ENCODE measurements at places on chromosomes 2 and 18.

GRCh38 chr18:75228967-75229366 is 18.4 kb downstream of the TSHZ1 start:
- DNase-seq = no peak

DNA sequence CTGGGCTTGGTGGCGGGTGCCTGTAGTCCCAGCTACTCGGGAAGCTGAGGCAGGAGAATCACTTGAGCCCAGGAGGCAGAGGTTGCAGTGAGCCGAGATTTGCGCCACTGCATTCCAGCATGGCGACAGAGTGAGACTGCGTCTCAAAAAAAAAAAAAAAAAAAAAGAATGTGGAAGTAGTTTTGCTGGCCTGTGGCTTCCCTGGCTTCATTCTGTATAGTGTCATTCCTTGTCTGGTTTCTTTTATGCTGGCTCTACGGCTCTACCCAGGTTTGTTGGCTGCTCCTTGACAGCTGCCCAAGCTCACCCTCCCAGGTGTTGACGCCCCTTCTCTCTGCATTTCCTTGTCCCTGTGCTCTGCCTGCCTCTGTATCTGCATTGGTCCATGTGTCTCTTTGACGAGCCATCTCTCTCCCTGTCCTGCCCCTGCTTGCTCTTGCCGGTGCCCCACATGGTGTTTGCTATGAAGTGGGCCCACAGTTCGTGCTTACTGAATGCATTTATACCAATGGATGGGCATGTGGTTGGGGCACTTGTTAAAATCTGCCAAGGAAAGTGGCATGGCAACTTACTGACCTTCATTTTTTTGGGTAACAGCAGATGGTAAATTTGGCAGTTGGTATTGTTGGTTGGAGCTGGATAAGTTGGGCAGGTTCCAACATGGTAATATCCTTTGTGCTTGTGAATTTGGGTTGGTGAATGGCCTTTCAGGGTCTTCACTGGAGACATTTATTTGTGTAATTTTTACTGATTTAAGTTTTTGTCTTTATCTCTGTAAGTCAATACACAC is 113.9 kb downstream of the MAP4K4 start:
- no peak for DNase-seq

DNA sequence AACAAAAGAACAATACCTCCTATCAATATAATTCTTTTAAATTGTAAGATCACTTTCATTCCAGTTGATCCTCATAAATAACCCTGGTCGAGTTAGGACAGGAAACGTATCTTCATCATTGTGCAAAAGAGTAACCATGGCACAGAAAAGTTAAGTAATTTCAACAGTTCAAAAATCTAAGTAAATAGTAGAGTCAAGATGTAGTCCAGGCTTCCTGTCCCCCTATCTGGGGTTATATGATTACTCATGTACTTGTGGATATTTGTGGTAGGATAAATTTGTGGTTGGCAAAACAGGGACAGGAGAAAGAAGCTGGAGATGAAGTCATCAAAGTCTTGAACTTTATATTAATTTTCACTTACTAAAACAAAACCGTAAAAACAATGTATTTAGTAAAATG is 772.6 kb downstream of the TSN start:
- DNase-seq = no peak

DNA sequence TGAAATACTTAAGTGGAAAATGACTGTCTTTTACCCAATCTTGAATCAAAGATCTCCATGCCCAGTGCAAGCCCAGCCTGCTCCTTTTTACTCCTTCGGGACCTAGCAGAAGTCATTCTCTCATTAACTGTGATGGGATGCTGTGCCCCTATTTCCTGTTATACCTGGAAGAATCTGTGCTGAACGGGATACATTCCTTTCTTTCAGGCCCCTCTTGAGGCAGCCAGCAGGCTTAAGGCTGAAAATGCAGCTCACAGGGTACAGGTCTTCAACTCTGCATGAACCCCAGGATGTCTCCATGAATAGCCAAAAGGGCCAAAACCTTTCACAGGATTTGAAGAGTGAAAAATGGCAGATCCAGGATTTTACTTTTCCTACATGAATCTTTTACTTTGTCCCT is 784.8 kb upstream of the KLHL29 start:
- no peak for DNase-seq

DNA sequence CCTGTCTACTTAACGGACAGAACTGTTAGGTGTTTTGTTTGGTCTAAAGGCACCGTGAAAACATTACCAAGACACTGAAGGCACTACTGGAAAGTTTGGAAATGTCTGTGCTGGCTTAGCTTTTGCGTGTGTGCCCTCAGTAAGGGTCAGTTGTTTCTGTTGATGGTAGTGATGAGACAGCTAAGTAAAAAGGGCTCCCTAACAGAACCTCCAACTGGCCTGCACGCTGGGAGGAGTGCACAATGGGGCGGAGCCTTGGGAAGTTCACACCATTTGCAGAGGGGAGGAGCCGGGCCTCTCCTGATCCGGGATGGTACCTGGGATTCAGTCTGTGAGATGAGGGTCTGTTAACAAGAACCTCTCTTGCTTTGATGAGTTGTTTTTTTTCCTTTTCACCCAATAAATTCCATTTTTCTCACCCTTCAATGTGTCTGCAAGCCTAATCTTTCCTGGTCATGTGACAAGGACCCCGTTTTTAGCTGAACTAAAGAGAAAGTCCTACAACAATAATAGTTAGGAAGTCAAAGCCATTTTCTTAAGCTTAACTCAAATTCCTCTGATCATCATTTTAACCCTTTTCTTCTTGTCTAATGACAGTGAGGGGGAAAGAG is 368.7 kb downstream of the PARD3B start:
- no peak for DNase-seq

DNA sequence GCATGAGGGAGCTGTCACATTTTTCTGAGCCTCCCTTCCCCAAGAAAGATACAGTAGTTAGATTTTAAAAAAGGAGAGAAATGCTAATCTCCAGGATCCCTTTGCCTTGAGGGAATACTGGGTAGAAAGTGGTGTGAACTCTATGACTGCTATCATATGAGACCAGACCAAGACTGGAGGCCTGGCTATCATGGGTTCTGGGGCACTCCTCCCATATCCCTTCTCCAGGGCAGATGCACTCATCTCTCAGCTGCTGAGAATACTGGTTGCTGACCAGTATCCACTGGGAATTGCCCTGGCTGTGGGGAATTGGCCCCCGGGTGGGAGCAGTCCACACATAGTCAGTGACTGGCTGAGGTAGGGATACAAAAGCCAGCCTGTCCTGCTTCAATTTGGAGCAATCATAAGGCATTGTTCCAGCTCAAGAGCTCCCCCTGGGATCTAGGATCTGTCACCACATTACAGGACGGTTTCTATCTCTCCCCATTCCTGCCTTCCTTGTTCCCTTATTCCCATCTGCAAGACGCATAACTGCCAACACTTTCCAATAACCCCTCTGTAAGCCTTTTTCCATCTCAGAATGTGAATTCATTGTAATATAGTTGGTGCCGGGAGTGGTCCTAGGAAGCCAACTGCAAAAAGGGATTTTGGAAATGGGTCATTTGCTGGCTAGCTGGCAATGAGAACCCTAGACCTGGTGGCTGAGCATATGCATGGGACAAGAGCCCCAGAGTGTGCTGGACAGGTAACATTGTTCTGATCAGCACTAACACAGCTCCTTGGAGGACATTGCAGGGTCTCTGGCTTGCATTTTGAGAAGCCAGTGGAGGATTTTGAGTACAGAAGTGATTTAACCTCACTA is 35.4 kb upstream of the REEP1 start:
- DNase-seq = peak; percentile 15

- no peak for DNase-seq
These were observed 124.8 kb upstream of the GPC1 start for GRCh38 chr2:240310645-240311044.

DNA sequence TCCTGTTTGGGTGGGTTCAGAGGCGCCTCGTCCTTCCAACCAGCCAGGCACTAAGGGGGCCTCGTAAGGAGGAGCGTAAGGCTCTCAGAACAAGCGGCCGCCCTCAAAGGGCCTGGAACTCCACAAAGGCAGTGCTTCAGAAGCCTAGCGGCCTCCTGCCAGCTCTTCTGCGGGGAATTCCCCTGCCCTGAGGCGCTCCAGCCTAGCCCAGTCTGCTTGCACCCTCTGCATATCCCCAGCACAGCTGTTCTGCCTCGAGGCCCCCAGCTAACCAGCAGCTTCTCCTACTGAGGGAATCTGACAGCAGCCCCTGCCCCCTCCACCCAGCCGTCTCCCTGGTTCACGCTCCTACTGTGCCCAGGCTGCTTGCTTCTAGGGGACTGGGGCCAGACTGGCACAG is 265.9 kb downstream of the TFCP2L1 start:
- DNase-seq = no peak

DNA sequence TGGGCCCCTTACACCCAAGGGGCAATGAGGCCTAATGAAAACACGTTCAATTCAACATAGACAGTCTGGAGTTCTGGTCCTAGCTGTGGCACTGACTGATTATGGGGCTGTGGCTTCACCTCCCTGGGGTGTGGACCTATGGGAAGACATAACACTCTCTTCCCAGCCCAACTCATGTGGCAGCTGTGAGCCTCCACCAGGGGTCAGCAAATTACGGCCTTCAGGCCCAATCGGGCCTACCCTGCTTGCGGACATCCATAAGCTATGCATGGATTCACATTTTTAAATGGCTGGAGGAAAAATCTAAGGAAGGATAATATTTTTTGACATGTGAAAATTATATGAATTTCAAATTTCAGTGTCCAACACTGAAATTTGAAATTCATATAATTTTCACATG is 101.3 kb downstream of the LOXHD1 start:
- no peak for DNase-seq

- no peak for DNase-seq
These were observed 37.8 kb downstream of the PCBP1 start for GRCh38 chr2:70124983-70125480.

GRCh38 chr2:125169022-125169763 is 1144.1 kb downstream of the CNTNAP5 start:
- DNase-seq = no peak

DNA sequence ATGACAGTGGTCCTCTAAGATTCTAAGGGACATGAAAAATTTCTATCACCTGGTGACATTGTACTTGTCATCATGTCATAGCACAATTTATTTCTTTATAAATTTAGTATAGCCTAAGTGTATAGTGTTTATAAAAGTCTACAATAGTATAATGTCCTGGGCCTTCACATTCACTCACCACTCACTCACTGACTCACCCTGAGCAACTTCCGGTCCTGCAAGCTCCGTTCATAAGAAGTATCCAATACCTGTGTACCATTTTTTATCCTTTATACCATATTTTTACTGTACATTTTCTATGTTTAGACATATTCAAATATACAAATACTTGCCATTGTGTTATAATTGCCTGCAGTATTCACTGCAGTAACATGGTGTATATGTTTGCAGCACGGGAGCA is 72.8 kb upstream of the DSEL start:
- no peak for DNase-seq

DNA sequence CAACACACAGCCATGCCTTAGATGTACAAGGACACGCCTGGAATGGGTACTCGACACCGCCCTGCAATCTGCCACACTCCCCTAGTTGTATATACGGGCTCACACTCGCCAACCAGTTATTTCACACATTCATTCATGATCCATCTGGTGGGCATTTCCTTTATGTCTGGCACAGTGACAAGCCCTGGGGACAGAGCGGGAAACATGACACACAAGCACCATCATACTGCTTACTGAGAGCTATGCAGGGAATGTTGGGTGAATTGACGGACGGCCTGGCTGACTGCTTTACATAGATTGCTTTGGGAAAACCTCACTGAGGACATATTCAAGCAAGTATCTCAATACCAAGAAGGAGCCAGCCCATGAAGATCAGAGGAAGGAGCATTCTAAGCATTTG is 448.0 kb upstream of the SPRED2 start:
- peak; percentile 1 for DNase-seq

GRCh38 chr2:127660291-127660578 is 14.3 kb downstream of the GPR17 start:
- DNase-seq = no peak

DNA sequence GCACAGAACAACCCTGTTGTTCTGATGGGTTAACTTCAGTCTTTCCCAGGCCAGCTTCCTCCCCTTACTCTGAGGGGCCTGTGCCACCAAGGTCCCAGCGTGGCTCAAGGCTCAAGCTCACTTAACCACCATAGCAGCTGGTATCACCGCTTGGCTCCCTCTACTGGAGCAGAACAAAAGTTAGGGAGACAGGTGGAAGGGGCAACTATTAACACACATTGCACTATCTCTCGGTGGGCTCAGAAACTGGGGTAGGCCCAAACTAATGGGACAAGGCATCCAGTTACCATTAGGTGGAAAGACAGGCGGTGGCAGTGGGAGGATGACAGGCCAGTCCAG is 88.7 kb upstream of the ATL2 start:
- peak; percentile 27 for DNase-seq

GRCh38 chr18:29084120-29084519 is 907.2 kb upstream of the CDH2 start:
- no peak for DNase-seq

GRCh38 chr2:177265824-177266817 is 1.6 kb upstream of the NFE2L2 start:
- no peak for DNase-seq

DNA sequence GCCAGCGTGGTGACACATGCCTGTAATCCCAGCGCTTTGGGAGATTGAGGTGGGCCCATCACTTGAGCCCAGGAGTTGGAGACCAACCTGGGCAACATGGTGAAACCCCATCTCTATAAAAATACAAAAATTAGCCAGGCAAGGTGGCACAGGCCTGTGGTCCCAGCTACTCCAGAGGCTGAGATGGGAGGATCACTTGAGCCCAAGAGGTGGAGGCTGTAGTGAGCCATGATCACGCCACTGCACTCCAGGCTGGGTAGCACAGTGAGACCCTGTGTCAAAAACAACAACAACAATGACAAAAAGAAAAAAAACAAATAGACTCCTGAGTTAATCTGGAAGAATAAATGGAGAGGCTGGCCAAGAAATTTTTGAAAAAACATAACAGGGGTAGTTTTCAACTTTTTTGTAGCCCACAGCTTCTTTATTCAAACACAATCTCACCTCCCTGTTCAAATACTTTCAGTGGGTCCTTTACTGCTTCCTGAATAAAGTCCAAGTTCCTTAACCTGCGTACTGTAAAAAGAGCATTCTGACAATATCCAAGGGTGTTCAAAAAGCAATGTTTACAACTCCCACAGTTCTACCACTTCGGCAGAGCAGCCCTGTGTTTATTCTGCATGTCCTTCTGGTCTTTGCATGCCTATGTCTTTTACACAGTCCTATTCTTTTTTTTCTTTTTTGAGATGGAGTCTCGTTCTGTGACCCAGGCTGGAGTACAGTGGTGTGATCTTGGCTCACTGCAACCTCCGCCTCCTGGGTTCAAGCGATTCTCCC is 53.5 kb downstream of the LRRFIP1 start:
- no peak for DNase-seq

DNA sequence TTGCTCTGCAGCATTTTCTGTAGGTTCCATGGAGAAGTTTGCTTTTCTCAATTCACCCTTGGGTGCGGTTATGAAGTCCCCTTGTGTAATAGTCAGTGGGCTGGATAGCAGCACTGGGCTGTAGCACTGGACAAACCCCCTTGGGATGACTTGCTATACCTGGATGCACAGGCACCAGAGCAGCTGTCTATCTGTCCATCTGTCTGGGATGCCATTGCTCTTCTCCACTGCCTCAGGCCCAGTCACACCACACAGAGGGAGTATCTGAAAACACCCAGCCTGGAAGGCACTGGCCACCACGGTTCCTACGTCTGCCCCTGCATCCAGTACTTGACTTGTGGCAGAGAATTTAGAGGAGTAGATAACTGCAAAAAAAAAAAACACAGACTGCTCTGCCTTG is 254.5 kb downstream of the TFCP2L1 start:
- DNase-seq = no peak

- no peak for DNase-seq
These were observed 459.5 kb downstream of the FBXO15 start for GRCh38 chr18:73688161-73688560.
